ENCODE measurements at places on chromosomes 4 and X. TPM values are rescaled to one million over a fixed set of nuclear protein-coding genes. Genes with fewer than 3 reads are reported as not detected.

DNA sequence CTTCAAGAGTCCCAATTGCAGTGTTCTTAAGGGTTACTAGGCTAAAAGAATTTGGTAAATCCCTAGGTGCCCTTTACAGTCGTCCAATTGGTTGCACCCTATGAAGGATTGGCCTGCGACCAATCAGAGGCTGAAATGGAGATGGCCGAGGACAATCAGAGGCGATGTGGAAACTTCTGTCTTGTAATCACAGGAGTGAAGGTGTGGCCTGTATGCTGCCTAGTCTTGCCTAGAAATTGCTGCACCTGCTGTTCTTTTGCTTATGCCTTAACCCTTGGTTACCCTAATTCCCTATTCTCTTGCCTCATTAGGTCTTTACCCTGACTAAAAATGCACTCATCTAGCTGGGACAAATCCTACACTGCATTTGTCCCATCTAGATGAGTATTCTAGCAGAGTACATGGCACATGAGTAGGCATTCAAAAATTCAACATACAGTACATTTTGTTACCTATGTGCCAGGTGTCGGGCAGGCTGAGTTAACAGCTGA is 1.0 kb upstream of the DCK start:
- ATAC-seq = no peak

GRCh38 chr4:8041868-8042267 is 102.2 kb upstream of the AFAP1 start:
- ATAC-seq = no peak

GRCh38 chrX:150833454-150834056 is 64.9 kb downstream of the CD99L2 start:
- ATAC-seq = no peak

Gene NUDT11
- total RNA-seq = 2.2 TPM

DNA sequence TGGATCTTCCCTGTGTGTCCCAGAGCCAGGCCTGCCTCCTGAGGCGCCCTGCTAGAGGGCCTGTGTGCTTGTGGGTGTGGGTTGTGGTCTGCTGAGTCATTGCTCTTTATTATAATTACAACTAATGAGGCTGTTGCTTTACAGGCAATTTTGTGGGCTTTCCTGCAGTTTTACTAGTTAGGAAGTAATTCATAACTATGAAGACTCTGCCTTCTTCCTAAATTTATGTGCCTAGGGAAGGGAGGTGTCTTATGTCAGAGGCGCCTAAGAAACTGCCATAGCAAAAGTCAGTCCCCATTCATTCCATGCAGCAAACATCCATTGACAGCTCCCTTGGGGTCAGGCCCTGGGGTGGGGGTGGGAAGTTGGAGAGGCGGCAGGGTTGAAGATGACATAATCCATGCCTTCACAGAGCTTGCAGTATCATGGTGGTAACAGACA is 359.2 kb downstream of the IDS start:
- peak; percentile 50 for ATAC-seq

Gene PNCK
- total RNA-seq = 16.7 TPM

DNA sequence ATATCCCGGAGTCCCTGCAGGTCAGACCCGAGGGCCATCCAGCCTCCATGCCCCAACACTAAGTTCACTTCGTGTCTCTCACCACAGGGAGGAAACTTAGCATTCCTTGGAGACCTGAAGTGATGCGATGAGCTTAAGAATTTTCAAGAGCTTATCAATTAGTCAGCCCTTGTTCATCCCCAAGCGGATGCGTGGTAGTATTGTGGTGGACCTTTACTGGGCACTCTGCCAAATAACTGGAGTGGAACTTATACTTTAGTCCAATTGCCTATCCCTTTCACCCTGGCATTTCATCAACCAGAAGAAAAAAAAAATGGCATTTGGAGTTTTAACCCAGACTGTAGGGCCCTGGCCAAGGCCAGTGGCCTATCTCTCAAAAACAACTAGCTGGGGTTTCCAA is 137.1 kb downstream of the RELL1 start:
- ATAC-seq = no peak

DNA sequence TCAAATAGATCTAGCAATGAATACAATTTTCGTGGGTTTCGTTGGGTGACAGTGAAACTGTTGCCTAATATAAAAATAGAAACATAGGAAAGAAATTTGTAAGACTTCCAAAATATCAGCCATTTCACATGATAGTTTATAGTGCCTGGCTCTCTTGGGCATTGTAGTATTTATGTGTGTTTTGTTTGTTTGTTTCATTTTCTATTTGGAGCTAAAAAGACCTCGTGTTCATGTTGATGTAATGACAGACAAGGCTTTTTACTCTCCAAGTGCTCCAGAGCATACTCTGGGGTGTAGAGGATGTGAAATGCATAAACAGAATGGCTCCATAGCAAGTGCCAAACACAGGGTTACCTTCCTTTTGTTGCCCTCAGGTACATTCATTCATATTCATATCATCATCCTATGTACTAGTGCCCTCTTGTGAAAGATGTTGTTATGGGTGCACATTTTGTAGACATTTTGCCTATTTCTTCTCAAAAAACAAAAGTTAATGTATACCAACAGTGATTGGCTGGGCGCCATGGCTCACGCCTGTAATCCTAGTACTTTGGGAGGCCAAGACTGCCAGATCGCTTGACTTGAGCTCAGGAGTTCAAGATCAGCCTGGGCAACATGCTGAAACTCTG is 100.7 kb upstream of the AMOT start:
- ATAC-seq = no peak

Gene LONRF3
- 7.6 TPM for total RNA-seq

GRCh38 chr4:94626942-94627341 is 130.8 kb upstream of the BMPR1B start:
- no peak for ATAC-seq

- ATAC-seq = no peak
These were observed 1.2 kb upstream of the FSTL5 start for GRCh38 chr4:162164906-162165510.

- no peak for ATAC-seq
These were observed 91.2 kb downstream of the RAP1GDS1 start for GRCh38 chr4:98352396-98352795.

Gene BMP3
- 0.05 TPM for total RNA-seq

- peak; percentile 53 for ATAC-seq
These were observed 7.0 kb upstream of the TXK start for GRCh38 chr4:48141048-48141447.

- ATAC-seq = no peak
These were observed 40.2 kb upstream of the CD99 start for GRCh38 chrX:2650865-2651264.

DNA sequence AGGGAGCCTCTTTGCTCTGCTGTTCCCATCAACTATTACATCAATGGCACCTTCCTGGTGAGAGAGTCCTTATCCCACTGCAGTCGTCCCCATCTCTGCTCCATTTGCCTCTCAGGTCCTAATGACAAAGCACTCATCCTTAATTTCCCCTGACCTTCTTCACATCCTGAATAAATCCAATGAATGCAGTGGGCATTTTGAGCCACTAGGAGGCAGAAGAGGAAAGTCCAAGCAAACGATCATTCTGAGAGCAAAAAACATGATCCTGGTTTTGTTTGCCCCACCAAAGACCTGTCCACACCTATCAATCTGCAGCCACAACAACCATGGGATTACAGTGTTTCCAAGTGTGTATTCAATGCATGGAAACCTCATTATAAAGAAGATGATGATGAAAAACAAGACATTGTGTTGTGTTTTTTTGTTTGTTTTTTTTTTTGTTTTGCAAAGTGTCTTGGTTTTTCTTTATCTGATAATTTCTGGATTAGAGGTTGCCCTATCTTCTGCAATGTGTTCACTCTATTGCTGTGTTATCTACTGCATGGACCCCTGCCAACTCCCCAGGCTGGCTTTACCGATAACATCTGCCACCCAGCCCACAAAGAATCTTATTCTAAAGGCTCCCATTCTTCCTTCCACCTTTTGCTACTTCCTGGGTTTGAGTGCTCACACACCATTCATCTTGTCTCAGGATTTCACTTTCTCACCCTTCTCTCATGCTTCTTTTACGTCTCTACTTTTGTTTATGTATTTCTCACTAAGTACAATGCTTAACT is 207.2 kb downstream of the NLGN4X start:
- ATAC-seq = no peak

DNA sequence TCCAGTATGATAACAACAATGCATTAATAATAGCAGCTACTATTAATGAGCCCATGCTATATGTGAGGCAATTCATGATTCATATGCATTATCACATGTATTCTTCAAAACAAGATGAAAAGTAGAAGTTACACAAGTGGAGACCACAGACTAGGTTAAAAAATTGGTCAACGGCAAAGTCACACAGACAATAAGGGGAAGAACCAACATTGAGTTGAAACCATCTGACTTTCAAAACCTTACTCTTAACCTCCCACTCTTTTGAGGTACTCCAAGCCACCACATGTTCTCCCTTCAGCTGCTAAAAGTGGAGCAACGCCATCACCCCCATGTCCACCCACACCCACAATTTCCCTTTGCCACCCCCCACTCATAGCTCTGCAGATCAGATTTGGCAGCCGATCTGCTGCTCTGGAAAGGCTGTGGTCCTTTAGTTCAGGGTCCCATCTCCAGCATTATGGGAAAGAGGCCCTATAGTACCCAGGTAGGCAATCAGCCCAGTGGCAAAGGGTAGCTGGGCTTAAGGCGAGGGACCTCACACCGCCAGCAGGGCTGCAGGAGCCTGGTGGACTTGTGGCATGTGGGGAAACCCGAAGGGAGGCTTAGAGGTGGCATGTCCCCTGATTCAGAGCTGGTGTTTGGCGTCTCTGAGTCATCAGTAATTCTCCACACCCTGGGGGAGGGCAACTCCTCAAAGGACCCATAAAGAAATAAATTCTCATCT is 33.5 kb upstream of the CYBB start:
- peak; percentile 83 for ATAC-seq

DNA sequence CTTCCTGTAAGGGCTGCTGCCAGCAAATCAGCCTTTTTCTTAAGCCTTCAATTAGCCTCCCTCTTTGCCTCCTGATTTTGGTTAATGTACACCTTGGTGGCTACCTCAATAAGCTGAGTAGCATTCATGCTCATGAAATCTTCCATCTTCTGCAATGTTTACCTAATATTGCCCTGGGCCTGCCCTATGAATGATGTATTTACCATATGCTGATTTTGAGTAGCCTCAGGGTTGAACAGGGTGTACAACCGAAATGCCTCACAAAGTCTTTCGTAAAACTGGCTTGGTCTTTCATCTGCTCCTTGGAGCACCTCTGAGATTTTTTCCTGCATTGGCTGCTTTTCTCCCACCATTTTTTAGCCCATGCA is 29.8 kb downstream of the SULT1E1 start:
- ATAC-seq = no peak

- no peak for ATAC-seq
These were observed 141.0 kb downstream of the STK32B start for GRCh38 chr4:5192271-5192670.

Gene CLDN2
- not detected for total RNA-seq

DNA sequence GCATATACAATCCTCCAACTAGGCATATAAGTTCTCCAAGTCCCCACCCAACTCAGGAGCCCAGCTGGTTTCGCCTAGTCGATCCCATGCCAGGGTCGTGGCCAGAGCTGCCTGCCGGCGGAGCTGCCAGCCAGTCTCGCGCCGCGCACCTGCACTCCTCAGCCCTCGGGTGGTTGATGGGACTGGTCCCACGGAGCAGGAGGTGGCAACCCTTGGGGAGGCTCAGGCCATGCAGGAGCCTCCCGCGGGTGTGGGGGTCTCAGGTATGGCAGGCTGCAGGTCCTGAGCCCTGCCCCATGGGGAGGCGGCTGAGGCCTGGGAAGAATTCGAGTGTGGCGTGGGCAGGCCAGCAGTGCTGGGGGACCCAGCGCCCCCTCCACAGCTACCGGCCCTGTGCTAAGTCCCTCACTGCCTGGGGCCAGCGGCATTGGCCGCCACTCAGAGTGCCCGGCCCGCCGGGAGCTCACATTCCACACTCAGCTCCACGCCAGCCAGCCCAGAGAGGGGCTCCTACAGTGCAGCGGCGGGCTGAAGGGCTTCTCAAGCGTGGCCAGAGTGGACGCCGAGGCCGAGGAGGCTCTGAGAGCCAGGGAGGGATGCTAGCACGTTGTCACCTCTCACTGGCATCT is 1086.4 kb upstream of the PCDH10 start:
- no peak for ATAC-seq

- no peak for ATAC-seq
These were observed 82.2 kb upstream of the BMP2K start for GRCh38 chr4:78693777-78694456.

Gene CWH43
- not detected for total RNA-seq

Gene SPATA4
- not detected for total RNA-seq

Gene ITM2A
- 97.8 TPM for total RNA-seq

Gene AFP
- not detected for total RNA-seq

DNA sequence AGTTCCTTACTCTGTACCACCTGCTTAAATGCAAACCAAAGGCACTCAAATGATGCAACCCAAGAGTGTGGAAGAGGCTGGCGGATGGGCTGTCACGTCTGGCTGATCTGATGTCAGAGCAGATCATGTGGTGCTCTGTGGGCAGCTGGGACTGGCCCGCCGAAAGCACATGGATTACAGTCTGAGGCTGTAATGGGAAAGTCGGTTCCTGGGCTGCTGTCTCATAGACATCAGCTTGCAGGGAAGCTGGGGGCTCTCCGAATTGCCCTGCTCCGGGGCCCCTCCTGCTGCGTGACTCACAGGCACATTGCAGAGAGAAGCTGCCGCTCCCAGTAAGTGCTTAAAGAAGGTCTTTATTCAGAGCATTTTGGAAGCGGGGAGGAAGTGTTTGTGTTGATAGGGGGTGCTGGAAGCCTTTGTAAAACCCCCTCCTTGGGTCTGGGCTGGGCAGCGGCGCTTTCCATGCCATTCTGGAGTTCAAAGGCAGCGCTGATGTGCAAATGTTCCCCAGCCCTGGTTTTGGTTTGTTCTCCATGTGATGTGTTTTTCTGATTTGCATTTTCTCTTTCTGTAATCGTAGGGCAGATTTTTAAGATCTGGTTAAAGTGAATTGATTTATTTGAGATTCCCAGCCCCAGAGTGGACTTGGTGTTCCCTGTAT is 181.1 kb downstream of the LARP7 start:
- ATAC-seq = peak; percentile 95

Gene BST1
- 0.32 TPM for total RNA-seq

Gene MAGEB3
- not detected for total RNA-seq

DNA sequence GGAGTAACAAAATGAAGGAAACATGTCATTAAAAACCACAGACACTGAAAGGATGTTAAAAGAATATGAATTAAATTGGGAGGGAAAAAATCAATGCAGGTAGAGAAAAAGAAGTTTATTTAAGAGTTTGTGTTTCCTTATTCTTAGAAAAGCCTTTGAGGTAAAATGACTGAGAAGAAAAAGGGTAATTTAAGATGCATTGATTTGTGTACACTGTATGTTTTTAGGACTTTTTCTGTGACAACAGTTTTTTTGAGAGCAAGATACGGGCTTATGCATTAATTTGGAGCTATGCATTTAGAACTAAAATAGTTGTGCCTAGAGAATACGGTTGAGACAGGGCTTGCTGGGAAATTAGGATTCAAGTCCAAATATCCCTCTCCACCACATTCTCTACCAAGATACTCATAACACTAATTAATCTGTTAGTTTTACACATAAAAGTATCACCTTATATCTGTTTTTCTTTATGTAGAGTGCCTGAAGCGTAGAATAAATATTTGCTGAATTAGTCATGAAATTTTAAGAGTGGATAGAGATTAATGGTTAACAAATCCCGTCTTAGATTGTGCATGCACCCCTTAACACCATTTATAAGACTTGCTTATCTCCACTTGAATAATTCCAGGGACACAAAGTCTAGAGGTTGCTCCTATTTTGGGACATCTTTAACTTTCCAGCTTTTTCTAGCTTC is 232.5 kb downstream of the PCDH7 start:
- no peak for ATAC-seq

GRCh38 chr4:1583051-1583785 is 100.9 kb downstream of the FAM53A start:
- ATAC-seq = no peak

GRCh38 chr4:151993521-151993920 is 232.7 kb upstream of the GATB start:
- ATAC-seq = no peak
